Hypothalamus (tissue), 51 donors: ENCODE measurements at places on chromosomes 12 and 14.

- no peak for DNase-seq
Measured at GRCh38 chr14:63933110-63933509, 80.3 kb downstream of the SYNE2 start.

DNA sequence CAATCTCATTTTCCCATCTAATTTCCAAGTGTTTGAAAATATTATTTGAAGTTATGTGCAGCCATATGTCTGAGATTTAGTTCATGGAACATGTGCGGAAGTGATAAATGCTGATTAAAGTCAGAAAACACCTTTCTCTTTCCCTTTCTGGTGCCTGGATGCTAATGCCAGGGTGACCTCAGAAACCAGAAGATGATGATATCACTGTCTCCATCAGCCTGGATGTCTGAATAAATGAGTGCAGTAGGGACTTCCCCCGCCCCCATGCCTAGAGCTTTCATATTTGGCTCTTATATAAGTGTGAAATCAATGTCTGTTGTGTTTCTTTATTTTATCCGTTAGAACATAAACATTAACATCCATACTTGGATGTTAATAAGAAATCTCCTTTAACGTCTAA, 261.9 kb upstream of the LRIG3 start:
- no peak for DNase-seq

DNA sequence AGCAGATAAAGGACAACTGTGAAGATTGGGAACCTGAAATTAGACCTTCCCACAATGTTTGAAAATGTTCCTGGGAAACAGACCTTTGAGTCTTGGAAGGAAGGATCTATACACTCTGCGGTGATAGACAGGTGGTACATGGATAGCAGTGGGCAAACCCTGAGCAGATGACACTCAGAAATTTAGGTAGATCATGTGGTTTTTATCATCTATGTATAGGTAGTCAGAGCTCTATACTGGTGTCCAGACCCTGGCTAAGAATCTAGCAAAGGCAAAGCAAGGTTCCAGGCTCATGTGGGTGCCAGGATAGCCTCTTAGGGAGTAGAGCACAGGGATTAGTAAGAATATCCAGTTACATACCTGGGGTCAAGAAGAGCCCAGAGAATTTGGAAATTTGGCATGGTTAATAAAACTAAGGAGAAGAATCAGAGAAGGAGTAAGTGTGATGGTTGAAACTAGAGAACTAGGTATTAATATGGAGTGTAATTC, 331.2 kb upstream of the FBXO33 start:
- no peak for DNase-seq

DNA sequence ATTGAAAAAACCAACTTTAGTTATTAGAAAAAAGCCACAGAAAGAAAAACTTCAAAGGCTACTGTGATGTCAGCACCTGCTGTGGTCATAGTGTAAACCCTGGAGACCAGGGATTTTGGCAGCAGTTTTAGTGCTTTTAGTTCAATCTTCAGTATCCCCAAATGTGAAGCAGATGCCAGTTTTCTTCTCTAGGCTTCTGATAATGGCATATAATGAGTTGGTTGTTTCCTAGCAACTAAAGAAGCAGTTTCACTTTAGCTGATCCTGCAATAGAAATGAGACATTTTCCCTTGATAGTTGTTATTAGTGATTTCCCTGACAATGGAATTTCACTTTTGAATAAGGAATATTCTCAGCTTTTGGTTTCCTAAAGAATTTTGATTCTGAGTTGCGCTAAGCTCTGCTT, 131.2 kb downstream of the NUBPL start:
- no peak for DNase-seq

DNA sequence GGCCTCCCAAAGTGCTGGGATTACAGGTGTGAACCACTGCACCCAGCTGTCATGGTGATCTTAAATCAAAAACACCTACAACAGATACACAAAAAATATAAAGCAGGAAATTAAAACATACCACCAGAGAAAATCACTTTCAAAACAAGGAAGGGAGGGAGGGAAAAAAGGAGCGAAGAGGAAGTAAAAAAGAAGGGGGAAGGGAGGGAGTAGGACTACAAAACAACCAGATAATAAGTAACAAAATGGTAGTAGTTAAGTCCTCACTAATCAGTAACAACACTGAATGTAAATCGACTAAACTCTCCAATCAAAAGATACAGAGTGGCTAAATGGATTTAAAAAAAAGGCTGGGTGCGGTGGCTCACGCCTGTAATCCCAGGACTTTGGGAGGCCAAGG, 89.0 kb downstream of the SH2B3 start:
- DNase-seq, result no peak

- DNase-seq, result no peak
Measured at GRCh38 chr14:68945585-68946488, 33.3 kb downstream of the ACTN1 start.

DNA sequence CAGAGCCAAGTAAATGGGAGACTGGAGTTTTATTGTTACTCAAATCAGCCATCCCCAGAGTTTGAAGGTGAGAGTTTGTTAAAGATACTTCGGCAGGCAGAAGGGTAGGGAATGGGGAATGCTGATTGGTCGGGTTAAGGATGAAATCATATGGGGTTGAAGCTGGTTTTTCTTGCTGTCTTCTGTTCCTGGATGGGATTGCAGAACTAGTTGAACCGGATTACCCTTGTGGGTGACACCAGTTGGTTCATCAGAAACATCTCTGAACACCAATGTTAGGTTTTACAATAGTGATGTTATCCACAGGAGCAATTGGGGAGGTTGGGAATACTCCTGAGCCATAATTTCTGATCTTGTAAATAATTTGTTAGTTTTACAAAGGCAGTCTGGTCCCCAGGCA, 18.7 kb upstream of the SMCO2 start:
- DNase-seq, result no peak

DNA sequence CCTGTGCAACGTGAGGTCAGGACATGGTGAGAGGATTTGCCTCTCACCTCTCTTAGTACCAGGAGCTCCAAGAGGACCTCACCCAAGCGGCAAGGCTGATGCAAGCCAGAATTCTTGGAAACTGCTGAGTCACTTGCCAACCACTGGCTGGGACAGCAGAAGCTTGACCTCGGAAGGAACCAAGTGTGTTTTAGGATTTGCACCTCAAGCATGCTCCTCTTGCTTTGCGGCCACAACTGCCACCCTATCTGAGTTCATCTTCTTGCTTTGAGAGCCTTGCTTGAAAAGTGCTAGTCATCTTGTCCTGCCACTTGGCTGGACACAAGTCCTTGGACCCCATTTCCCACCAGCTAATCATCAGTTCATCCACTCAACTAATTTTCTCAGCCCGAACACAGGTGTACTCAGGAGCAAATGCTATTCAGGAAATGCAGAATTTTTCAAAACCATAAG, 195.8 kb downstream of the SLC25A21 start:
- no peak for DNase-seq

GRCh38 chr14:57865066-57865402, 858 bp downstream of the SLC35F4 start:
- DNase-seq, result no peak

- DNase-seq, result no peak
Measured at GRCh38 chr14:75132382-75133086, 5.7 kb upstream of the NEK9 start.

DNA sequence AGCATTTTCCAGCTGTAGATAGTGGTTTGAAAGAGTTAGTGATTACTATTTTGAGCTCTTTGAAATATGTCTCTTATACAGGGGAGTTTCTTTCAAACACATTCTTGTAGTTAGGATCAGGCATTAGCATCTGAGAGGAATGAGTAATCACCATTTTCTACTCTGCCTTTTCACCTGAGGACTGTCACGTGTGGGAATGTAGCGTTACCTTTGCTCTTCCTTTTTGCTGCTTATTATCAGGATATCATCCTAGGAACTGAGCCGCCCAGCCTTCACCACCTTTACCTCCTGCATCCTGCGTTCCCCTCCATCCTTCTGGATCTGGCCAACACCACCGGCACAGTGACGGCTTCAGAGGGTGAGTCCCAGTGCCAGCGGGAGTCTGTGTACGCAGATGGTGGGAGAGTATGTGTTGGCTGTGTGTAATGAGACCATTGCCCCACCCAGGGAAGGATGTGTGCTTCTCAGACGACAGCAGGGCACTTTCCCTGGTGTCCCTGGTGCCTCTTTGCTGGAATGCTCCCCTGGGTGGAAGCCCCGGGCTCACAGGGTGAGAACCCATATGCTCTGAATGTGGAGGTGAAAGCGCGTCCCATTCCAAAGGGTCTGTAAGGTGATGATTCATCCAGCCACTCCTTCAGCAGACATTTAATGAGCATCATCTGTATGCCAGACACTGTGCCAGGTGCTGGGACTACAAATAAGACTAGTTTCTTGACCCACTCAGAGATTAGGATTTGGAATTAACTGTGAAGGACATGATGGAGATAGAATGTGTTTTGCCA, 27.5 kb downstream of the GSG1 start:
- DNase-seq, result no peak

- DNase-seq, result no peak
Measured at GRCh38 chr14:50210074-50210473, 21.3 kb downstream of the SOS2 start.

DNA sequence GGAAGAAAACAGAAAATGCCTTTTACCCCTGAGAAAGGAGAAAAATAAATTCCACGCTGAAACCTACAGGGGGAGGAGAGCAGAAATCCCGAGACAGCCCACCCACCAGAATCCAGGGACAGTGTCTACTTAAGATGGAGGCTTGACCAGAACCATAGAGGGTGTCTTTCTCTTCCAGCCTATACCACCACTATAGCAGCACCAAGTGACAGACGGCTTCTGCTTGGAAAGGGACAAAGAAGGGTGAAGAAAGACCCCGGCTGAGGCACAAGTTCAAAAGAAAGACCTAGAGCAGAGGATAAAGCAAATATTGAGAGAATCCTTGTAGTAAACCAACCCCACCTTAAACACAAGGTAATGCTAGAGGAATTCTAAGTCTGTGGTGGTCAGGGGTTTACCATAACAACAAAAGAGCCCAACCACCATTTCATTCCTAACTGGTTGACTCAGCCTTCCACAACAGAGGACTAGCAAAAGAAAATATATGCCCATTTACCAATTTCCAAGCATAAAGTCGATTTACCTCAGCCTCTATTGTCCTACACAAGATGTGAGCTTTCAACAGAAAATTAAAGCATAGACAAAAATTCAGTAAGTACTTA, 105.3 kb upstream of the FOXG1 start:
- DNase-seq, result no peak

GRCh38 chr14:59215322-59215721, 26.9 kb downstream of the DAAM1 start:
- DNase-seq, result peak; percentile 71

DNA sequence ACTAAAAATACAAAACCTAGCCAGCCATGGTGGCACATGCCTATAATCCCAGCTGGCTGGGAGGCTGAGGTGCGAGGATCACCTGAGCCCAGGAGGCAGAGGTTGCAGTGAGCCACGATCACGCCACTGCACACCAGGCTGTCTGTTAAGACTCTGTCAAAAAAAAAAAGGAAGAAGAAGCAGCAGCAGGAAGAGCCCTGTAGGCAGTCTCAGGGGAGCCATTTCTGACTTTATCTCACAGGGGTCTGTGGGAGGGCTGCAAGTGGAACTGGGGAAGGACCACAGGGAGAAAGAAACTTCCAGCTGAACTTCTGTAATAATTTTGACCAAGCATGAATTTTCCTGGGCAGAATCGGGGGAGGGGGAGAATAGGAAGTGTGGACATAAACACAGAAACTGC, 32.7 kb downstream of the GARIN6 start:
- no peak for DNase-seq

DNA sequence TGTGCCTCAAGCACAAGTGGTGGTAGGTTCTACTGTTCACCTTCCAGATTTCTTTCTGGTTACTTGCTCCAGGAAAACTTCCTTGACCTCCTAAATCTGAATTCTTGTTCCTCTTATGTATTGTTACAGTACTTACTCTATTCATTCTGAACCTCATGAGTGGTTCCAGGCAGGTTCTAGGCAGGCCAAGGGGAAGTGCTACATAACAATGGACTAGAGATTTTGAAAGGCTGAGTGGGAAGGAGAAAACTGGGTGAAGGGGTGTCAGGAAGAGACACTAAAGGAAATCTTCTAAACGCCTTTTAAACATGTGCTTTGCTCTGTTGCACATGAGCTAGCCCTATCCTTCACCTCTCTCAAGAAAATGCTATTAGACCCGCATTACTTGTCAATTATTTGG, 1.6 kb downstream of the YARS2 start:
- DNase-seq, result no peak

- no peak for DNase-seq
Measured at GRCh38 chr12:33724867-33725266, 285.2 kb upstream of the SYT10 start.

DNA sequence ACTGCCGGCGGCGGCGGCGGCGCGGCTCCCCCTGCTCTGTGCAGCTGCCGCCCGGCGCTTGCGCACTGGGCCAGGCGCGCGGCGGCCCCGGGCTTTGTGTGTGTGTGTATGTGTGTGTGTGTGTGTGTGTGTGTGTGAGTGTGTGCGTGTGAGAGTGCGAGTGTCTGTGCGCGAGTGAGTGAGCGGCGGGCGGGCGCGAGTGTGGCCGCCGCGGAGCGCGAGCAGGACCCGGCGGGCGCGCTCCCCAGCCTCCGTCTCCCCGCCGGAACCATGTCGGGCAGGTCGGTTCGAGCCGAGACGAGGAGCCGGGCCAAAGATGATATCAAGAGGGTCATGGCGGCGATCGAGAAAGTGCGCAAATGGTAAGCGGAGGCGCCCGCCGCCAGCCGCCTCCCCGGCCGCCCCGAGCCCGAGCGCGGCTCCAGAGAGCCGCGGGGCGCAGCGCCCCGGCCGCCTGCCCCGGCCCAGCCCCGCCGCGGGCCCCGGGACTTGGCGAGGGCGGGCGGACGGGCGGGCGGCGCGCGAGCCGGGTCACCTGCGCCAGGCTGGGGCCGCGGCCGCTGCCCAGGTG, at the start of gene BCL7A:
Gene BCL7A (plus strand): TSS at position 63 of the 571 bp plus-strand sequence. CDS start 208 bp downstream, at position 271.
- DNase-seq, result peak; percentile 63

- no peak for DNase-seq
Measured at GRCh38 chr14:96751505-96751904, 45.7 kb upstream of the VRK1 start.

- DNase-seq, result no peak
Measured at GRCh38 chr12:75481013-75481705, 604 bp downstream of the GLIPR1 start.

- no peak for DNase-seq
Measured at GRCh38 chr12:24047326-24047725, 97.9 kb upstream of the SOX5 start.

DNA sequence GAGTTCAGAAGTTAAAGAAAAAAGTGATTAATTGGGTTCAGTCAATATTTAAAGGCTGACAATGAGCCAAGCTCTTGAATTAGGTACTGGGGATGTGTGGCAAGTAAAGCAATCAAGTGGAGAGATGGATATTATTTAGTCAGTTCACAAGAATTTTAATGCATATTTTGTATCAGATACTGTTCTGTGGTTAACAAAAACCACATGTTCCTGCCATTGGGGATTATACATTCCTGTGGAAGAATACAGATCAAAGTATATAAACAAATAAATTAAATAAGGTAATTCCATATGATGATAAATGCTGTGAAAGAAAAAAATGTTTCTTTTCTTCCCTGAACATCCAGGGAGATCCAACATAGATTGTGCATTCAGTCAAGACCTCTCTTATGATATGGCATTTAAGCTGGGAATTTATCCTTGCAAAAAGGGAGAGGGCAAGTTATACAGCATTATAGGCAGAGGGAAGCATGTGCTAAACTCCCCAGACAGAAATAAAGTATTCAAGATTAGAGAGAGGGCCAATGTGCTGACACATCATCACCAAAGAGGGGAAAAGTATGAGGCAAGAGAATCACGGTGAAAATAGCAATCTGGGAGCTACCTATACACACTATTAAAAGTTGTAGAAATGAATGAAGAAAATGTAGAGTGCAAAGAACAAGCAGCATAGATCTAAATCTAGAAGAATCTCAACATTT, 17.6 kb upstream of the A2M start:
- no peak for DNase-seq

GRCh38 chr12:6154730-6155459, 30.4 kb upstream of the VWF start:
- DNase-seq, result no peak
